Stromal cell of bone marrow (primary cell): ENCODE measurements at places on chromosomes 3 and 15.

GRCh38 chr15:92909136-92909781, 9.1 kb downstream of the CHD2 start:
- no peak for DNase-seq

DNA sequence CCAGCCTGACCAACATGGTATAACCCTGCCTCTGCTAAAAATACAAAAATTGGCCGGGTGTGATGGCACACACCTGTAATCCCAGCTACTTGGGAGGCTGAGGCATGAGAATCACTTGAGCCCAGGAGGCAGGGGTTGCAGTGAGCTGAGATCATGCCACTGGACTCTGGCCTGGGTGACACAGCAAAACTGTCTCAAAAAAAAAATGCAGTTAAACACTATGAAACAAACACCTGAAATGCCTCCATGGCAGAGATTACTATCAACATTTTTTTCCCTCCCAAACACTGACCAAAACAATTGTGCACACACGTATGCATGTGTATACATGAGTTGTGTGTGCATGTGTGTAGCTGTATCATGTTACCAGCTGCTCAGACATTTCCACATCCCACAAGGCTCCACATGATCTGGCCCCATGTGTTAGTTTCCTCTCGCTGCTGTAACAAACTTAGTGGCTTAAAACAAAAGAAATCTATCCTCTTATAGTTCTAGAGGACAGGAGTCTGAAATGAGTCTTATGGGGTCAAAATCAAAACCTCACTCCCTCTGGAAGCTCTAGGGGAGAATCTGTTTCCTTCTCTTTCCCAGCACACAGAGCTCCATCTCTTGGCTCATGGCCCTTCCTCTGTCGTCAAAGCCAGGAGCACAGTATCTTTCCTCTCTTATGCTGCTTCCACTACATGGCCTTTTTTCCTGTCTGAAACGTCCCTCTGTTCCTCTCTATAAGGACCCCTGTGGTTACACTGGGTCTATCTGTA, 34.5 kb downstream of the SLC41A3 start:
- DNase-seq: no peak

DNA sequence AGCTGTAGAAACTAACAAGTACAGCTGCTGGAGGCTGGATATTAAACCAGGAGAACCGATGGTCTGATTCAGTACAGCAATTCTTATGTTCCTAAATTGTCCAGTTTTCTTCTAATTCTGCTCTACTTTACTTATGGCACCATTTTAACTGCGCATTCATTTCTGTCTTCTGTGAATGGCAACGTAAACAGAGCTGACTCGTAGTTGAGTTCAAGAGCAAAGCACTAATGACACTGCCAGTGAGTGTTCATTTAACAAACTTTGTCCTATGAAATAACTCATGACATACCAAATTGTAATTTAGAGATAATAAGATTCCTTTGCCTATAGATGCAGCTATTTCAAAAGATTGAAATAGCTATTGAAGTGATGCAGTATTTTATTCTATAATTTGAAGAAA, 48.7 kb downstream of the BCHE start:
- DNase-seq: no peak

- DNase-seq: no peak
These were observed 96.5 kb downstream of the ARHGEF26 start for GRCh38 chr3:154217671-154218070.

DNA sequence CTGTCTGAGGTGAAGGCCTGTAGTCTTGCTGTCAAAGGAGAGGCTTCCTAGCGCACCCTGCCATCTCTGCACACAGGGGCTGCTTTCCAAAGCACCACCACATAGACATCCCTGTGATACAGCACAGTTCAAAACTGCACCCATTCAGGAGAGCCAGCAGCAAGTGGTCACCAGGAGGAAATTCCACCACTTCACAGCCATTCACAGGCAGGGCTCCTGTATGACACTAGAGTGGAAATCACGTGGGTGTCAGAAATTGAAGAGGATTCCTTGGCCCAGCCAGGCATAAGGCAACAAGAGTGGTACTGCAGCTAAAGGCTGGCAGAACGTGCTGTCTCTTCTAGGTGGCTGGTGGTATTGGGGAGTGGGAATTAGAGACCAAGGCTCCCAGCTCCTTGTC, 102.8 kb downstream of the RFTN1 start:
- no peak for DNase-seq

GRCh38 chr3:71838406-71838805, 53.5 kb upstream of the PROK2 start:
- no peak for DNase-seq

- DNase-seq: no peak
These were observed 55.9 kb downstream of the SGO1 start for GRCh38 chr3:20130106-20130505.

- DNase-seq: no peak
These were observed 6.3 kb upstream of the GALNT15 start for GRCh38 chr3:16168211-16168610.

- DNase-seq: no peak
These were observed 87.6 kb upstream of the CFAP20DC start for GRCh38 chr3:59137415-59137814.

DNA sequence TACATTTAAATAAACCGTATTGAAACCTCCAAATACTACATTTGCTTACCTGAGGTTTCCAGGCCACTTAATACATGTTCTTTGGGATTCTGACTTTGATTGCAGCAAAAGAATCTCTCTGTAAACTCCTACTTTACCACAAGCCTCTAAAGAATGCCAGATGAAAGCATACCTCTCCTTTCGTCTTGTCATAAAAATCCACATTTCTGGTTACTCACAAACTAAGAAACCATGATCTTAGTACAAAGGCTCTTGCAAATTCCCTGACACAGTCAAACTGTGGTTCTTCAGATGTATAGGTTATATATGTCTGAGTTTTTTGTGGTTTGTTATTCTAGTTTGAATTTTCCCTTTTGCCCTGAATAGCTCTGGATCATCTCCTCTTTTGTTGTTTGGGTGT, 188.4 kb downstream of the RAP2B start:
- peak; percentile 9 for DNase-seq

- no peak for DNase-seq
These were observed 53.9 kb upstream of the VGLL3 start for GRCh38 chr3:87044846-87045245.

- DNase-seq: no peak
These were observed 453.1 kb downstream of the IL5RA start for GRCh38 chr3:2656806-2657777.

GRCh38 chr3:69297501-69297900, 88.4 kb downstream of the FRMD4B start:
- DNase-seq: no peak

DNA sequence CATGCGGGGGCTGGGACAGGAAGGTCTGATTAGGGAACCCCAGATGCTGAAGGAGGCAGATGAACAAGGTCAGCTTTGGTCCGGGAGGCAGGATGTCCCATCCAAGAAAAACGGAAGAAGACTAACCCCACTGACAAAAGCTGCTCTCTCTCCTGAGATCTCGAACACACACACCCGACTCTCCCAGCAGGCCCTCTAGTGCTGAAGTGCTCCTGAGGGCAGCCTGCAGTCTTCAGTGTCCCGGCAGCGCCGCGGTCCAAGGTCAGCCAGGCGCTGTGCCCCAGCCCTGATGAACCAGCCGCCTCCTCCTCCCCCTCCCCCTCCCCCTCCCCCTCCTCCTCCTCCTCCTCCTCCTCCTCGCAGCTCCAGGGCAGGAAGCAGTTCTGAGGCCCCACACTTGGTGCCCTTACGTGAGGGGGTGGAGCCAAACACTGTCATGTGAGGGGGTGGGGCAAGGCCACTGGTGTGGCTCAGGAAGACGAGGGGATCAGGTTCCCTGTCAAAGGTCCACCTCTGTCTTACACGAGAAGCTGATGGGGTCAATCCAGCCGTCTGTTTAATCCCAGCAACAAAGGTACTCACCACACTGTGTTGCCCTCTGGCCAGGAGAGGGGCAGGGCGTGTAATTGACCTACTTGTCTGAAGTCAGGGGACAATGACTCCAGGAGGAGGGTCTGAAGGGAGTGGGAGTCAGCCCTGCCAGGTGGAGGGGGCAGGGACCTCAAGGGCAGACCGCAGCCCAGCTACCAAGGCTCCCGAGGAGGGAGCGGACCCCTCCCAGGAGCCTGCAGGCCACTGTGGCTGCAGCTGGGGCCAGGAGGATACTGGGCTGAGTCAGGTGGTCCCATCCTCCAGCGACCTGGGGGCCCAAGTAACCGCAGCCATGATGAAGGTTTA, 34.3 kb downstream of the PRR23E start:
- no peak for DNase-seq

DNA sequence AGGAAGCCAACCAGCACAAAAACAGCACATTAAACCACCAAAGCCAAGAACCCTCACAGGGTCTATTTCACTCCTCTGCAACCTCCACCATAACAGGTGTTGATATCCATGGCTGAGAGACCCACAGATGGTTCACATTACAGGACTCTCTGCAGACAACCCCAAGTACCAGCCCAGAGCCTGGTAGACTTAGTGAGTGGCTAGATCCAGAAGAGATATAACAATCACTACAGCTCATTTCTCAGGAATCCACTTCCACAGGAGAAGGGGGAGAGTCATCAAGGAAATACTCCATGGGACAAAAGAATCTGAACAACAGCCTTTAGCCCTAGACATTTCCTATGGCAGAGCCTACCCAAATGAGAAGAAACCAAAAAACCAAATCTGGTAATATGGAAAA, 168.1 kb upstream of the CD96 start:
- DNase-seq: no peak

- no peak for DNase-seq
These were observed 21.0 kb upstream of the CTXND1 start for GRCh38 chr15:80272987-80273386.

GRCh38 chr3:1955750-1956149, 142.9 kb upstream of the CNTN4 start:
- no peak for DNase-seq

DNA sequence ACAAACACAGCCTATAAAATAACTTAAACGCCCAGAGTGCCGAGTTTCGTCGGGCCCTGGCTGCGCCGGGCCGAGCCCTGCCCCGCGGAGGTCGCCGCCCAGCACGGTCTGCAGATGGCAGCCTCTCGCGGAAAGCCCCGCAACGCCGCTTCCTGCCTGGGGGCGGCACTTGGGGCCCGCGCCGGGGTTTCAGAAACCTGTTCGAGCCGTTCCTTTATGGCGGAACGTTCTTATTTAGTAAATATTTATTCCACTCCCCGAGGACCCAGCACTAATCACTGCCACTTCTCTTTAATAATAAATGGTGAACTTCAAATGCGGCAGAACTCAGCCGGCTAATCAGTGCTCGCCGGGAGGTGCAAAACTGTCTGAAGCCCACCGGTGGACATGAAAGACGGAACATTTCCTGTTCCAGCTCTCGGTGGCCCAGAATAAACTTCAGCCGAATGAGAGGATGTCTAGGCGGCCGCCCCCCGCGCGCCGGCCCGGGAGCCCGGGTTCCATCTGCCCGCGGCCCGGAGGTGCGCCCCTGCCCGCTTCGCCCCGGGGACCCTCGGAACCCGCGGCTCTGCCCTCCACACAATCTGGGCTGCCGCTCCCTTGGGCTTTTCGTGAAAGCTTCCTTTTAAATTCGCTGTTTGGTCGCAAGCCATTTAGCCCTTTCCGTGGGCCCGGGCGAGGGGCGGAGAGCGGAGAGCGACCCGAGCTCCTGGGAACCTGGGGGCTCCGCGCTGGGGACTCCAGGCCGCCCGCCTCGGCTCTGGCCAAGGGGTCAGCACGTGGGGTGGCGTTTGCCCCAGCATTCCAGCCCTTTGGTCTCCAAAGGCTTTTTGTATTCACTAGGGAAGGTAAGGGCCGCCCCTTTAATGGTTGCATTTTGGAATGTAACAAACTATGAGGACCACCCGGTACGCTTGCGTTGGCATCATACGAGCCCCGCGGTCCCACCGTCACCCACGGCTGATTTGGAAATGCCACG, 110.8 kb upstream of the ATP11B start:
- no peak for DNase-seq

GRCh38 chr3:33940736-33941135, 142.3 kb downstream of the PDCD6IP start:
- DNase-seq: no peak

DNA sequence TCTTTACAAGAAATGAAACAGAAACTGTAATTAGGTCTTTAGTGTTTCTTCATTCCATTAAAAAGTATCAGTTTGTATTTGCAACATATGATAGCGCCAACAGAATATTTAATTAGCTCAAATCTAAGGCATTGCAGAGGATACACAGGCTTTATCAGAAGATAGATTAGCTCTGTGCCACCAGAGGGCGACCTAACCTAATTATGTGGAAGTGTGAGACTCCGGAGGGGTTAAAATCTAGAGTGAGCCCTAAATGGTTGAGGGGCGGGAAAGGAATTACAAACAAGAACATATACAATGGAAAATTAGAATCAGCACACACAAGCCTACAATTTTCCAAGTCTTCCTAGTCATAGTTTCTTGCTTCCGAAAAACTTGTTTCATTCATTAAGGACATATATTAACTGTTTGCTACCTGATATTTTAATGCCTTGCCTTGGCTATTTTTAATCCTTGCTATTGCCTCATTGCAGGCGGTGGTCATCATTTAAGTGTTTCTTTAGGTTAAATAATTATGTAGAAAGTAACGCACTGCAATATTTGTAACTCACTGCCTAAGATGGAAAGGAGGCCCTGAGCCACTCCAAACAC, 18.0 kb upstream of the RYR3 start:
- DNase-seq: no peak

- DNase-seq: peak; percentile 36
These were observed 289.7 kb upstream of the TPM1 start for GRCh38 chr15:62752657-62753517.

DNA sequence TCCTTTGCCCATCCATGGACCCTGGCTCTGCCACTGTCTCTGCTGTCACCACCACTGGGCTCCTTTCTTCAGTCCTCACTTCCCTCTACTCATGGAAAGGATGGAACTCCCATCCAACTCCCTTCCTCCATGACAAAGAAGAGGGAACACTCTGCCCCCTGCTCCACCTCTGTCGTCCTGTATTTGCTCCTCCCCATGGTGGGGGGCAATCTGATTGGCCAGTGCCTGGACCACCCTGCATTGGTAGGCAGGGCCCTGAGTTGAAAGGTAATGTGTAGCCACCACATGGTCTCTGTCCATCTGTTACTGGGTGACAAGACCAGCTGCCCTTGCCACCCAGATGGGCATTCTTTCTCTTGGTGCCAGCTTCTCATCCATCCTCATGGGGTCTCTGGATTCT, 20.7 kb upstream of the HEG1 start:
- no peak for DNase-seq

GRCh38 chr15:99167201-99167600, 62.3 kb downstream of the SYNM start:
- DNase-seq: no peak

DNA sequence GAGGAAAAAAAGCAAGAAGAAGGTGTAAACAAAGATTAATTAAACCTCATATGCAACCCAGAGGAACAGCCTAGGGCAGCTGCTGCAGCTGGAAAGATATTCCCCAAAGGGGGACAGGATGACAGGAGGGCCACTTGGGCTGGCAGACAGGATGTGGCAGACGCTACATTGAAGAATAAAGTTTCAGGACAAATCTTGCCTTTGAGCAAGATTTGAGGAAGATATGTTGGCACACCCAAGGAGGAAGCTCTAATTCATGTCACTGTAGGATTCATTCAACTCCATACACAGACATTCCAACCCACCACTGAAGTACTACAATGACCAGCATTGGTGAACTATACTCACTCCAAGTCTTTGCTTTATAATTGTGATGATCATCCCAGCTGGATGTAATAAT, 504.0 kb downstream of the SHQ1 start:
- no peak for DNase-seq

GRCh38 chr3:46082021-46082420, 54.7 kb upstream of the XCR1 start:
- no peak for DNase-seq
